ENCODE measurements at places on chromosomes 6 and 20.

GRCh38 chr6:159977255-159977903, 8.5 kb downstream of the IGF2R start:
- DNase-seq, result no peak

DNA sequence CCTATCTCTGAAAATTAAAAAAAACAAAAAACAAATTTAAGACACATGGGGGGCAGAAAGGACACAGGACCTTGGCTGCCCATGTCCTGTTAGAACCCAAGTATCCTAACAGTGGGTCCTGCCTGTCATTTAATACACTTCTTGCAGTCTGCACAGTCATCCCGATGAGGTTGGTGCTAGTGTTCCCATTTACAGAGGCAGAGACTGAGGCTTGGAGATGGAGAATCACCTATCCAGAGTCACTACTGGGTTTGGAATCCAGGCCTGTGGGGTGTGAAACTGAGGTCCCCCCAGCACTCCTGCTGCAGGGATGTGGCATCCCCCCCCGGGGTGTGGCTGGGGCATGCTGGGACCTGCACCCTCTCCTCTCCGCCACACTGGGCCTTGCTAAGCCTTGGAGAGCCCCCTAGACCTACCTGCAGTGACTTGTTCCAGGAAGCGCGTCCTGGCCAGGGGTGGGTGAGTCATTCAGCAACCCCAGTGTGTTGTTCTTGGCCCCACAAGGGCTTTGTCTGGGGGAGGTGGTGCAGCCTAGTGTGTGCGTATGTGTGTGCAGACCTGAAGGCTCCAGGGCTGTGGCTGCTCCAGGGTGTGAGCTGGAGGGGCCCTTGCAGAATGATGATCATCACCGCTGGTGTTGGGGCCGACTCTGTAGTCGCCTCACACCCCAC, 49.7 kb downstream of the BCAS4 start:
- no peak for DNase-seq

DNA sequence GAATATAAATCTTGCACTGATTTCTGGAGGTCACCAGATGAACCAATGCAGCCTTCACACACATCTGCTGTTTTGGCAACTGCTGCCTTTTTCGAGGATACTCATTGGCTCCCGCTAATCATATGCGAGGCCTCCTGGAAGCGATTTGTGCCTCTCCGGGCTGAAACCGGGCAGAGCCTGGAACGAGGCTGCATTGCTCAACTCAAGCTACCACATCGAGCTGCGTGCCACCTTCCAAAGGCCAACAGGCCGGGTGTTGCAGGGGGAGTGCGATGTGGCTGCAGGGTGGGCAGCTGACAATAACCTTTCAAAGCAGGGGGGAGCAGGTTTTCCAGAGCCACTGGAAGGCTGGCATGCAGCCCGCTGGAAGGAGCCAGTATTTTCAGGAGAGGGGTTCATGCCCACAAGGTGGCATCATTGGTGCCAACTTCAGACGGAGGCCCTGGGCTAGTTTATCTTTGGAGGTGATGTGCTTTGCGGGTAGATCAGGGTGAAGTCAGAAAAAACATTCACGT, 122.6 kb upstream of the IFNGR1 start:
- peak; percentile 62 for DNase-seq

DNA sequence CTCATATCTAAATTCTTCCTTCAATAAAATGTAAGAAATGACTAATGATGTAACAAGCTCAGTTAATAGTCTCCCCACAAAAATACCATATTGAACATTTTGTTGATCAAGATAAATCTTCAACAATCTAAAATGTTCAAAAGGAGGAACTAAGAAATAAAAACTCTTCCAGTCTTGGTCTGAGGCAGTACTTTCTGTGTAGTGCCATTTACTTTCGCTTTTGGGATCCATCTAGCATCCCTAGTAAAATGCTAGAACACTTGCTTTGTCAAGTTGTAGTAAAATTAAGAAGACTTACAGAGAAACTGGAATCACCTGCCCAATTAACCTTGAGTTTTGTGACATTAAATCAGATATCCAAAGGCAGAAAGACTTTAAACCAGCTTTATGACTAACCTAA, 246.4 kb downstream of the KHDRBS2 start:
- no peak for DNase-seq

- DNase-seq, result no peak
Measured at GRCh38 chr20:13119583-13119982, 101.5 kb upstream of the ISM1 start.

DNA sequence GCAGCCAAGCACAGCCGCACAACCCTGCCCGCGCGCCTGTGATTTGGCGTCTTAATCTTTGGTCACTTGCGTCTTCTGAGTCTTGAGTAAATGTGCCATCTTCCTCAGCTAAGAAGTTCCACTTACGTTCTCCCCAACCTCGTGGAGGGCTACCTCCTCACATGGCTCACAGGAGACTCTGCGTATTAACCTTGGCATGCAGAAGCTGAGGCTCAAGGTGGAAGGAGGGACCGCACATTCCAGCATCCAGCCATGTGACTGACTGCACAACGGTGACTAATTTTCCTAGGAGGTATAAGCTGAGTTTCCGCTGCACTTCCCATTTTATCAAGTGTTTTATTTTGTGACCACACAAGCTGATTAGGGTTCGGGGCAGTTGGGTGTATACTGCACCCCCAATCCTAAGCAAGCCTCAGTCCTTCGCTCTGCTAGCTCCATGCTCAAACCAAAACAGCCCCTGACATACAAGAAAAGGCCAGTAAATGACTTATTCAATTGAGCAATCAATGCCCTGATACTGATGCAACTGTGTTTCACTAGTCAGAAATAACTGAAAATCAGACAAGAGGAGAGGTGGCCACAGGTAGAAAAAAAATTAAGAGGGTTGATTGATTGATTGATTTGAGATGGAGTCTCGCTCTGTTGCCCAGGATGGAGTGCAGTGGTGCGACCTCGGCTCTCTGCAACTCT, 7.0 kb downstream of the BEND3 start:
- no peak for DNase-seq

DNA sequence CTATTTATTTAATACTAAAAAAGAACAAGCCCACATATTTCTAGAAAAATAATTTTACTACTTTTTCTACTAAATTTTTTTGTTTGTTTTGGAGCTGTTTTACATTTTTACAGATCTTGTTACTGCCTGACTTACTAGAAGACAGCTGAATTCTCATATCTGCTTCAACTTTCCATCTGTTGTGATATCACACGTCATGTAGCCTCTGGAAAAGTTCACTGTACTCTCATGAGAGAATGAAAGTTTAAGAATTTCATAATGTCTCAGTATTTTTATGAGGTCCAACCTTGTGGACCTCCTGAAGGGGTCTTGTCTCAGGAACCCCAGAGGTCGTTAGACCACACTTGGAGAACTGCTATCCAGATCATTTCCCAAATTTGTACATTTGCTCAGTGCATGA, 81.7 kb upstream of the MTHFD1L start:
- DNase-seq, result no peak

- DNase-seq, result no peak
Measured at GRCh38 chr20:23568320-23568970, at the start of gene CST9L. TSS of gene CST9L (minus strand) at chr20:23568484. CDS start at chr20:23568450, 34 bp downstream.

GRCh38 chr20:38222231-38222922, 38.2 kb downstream of the KIAA1755 start:
- no peak for DNase-seq

DNA sequence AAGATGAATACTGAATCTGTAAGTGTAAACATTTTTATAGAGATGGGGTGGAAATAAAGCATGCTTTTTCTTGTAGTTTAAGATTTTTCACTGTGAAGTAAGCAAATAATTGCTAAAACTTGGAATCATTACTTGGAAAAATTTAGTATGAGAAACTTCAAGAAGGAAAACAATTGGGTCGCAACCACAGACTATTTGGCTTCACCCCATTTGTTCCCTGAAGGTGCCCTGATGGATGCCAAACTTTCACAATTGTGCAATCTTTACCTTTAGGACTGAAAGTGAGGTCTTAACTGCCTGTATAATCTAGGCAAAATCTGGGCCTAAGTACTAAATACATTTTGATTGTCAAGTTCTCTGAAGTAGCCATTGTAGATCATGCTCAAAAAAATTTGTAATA, 330.1 kb downstream of the HDGFL1 start:
- DNase-seq, result no peak

GRCh38 chr20:49448917-49449316, 33.6 kb downstream of the KCNB1 start:
- DNase-seq, result no peak

GRCh38 chr6:50591135-50591534, 122.2 kb upstream of the TFAP2D start:
- no peak for DNase-seq

DNA sequence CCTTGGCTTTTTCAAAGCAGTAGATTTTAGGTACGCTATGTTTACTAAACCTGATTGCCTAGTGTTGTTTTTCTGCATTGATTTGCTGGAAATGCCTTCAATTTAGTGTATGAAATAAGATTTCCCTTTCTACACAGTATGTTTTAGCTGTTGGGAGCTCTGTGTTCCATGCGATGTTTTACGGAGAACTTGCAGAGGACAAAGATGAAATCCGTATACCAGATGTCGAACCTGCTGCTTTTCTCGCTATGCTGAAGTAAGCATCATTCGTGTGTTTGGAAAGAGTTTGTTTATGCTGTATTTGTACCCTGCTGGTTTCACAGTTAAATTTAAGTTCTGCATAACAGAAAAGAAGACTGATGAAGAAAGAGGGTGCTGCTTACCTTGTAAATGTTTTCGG, 1.9 kb downstream of the BTBD3 start:
- no peak for DNase-seq

GRCh38 chr20:39181490-39181889, 219.3 kb downstream of the DHX35 start:
- no peak for DNase-seq

- DNase-seq, result no peak
Measured at GRCh38 chr6:83365931-83366330, 64.9 kb downstream of the ME1 start.

GRCh38 chr6:63353286-63353630, 33.5 kb upstream of the LGSN start:
- no peak for DNase-seq

DNA sequence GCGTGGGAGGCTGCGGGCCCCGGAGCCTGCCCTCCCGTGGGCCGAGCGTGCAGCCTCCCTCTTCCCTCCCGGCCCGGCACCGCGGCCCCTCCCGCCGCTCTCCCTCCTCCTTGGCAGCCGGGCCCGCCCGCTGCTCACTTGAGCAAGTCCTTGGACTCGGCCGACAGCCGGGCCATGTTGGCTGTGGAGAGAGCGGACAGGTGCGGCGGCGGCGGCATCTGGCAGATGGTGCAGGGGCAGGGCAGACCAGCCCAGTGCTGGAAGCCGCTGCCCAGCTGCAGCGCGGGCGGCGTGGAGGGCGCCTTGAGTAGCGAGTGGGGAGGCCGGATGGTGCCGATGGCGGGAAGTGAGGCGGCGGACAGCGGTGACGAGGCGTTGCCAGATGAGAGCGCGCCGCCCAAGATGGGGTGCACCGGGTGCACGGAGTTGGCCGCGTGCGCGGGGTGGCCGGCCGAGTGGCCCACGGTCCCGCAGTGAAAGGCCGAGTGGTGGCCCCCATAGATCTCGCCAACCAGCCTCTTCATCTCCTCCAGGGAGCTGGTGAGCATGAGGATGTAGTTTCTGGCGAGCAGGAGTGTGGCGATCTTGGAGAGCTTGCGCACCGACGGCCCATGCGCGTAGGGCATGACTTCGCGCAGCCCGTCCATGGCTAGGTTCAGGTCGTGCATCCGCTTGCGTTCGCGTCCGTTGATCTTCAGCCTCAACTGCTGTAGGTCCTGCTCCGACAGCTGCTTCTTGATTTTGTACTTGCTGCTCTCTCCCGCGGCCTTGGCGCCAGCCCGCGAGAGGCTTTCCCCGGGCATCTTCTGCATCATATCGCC, 766 bp downstream of the OLIG3 start:
- DNase-seq, result no peak

- no peak for DNase-seq
Measured at GRCh38 chr6:82330171-82330804, 33.3 kb upstream of the TPBG start.

DNA sequence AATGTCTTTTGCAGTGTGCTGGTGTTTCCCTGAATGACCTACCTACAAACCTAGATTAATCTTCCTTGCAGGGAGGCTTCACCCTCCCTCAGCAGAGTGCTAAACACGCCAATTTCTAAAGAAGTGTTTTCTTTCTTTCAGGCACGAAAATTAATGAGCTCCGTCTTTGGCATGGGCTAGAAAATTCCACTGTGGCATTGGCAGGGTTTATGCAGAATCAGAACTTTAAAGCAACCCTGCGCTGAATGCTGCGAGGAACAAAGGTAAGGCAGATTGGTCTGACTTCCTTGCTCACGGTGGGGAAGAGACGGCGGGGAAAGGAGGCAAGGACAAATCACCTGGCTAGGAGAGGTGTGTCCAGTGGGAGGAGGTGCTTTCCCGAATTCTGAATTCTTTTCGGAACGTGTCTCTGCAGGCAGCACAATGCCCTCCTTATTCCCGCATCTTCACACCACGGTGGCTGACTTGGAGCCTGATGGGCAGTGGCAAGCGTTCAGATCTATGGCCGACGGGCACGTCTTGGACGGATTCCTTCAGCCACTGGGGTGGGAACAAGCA, 6.2 kb upstream of the BANF2 start:
- no peak for DNase-seq

DNA sequence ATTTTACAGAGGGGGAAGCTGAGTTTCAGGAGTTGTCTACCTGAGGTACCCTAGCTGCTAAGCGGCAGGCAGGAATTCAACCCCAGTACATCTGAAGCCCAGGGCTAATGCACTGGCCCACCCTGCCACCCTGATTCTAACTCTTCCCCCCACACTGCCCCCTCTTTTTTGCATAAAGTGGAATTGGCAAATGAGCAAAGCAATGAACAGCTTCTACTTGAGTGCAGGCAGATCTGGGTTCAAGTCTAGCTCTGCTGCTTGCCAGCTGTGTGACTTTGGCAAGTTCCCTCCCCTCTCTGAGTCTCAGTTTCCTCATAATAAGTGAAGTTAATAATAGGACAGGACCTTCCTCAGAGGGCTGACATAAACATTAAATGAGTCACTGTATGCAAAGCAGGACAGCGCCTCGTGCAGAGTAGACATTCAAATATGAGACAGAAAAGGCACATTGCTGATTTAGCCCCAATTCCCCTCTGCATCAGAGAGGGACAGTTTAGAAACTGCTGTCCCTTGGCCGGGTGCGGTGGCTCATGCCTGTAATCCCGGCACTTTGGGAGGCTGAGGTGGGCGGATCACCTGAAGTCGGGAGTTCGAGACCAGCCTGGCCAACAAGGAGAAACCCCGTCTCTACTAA, 4.7 kb downstream of the ADA start:
- no peak for DNase-seq

GRCh38 chr6:159620947-159621346, 72.1 kb downstream of the SOD2 start:
- no peak for DNase-seq

DNA sequence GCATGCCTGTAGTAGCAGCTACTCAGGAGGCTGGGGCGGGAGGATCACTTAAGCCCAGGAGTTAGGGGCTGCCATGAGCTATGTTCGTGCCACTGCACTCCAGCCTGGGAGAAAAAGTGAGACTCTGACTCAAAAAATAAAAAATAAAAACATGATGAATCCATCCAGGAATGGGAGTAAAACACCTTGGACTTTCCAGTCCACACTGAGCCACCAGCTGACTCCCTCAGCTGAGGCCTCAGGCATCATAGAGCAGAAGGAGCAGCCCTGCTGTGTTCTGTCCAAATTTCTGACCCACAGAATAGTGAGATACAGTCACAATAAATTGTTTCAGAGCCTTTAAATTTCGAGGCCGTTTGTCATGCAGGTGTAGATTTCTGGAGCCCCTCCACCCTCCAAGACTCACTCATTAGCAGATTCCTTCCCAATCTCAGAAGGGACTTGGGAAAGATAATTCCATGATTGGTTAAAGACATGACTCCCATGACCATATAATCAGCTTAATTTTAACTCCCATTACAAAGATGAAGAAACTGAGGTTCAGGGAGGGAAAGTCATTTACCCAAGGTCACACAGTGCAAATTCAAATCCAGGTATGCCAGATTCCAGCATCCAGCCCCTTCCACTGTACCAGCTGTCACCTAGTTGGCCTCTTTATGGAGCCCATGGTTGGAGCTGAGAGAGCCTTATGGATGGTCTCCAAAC, 9.0 kb upstream of the MMP9 start:
- DNase-seq, result no peak
